ENCODE measurements at places on chromosomes 2 and 18.

GRCh38 chr2:9737053-9737875 lies 106.0 kb upstream of the TAF1B start:
- DNase-seq: peak; percentile 42

DNA sequence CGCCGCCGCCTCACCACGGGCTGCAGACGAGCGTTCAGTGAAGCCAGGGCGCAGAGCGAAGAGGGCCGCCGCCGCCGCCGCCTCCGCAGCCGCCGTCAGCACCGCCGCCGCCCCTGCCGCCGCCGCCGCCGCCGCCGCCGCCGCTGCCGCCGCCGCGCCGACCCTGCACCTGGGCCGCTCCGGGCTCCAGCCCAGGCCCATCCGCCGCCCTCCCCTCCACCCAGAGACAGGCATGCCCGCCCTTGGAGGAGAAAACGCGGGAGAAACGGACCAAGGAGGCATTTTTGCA lies 3.0 kb downstream of the POU3F3 start:
- no peak for DNase-seq

DNA sequence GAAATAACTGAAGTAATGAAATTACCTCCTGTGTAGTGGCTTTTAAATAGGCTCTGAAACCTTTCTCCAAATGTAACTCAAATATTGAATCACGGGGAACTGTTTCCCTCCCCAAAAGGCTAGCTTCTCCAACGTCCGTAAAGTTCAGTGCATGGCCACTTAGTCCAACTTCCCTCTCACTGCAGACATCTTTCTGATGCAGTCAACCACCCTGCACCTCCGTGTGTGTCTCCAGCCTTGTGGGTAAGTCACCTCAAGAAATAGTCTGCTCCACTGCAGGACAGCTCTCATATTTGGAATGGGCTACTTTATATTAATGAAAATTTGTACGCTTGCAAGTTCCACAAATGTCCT lies 152.5 kb upstream of the CYRIA start:
- no peak for DNase-seq

GRCh38 chr2:200065477-200065876 lies 110.1 kb downstream of the MAIP1 start:
- DNase-seq: no peak

- no peak for DNase-seq
Measured at GRCh38 chr18:12092398-12093229, 1.0 kb upstream of the ANKRD62 start.

GRCh38 chr2:238019962-238020361 lies 40.8 kb upstream of the SCLY start:
- DNase-seq: no peak

DNA sequence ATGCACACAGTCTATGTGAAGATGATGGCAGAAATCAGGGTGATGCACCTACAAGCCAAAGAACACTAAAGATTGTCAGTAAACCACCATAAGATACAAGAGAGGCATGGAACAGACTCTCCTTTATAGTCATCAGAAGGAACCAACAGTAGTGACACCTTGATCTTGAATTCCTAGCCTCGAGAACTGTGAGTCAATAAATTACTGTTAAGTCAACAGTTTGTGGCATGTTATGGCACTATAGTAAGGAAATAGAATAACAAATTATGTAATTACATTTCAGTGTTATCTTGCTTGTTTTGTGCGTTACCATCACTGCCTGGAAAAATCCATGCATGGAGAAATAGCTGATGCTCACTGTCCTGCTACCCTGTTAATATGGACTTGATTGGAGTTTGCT lies 110.2 kb upstream of the LRP1B start:
- DNase-seq: no peak

DNA sequence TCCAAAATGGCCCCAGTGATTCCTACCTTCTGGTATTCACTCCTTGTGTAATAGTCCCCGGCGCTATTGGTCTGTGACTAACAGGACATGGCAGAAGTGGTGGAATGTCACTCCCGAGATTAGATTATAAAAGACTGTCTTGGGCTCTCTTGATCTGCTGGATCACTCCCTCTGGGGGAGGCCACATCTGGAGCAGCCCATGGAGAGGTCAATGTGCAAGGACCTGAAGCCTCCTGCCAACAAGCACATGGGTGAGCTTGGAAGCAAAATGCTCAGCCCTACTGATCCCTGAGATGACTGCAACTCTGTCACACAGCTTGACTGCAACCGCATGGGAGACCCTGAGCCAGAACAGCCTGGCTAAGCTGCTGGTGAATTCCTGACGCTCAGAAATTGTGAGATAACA lies 94.3 kb upstream of the GLI2 start:
- peak; percentile 67 for DNase-seq

- DNase-seq: no peak
Measured at GRCh38 chr2:20583425-20583881, 67.4 kb downstream of the HS1BP3 start.

- no peak for DNase-seq
Measured at GRCh38 chr2:88131201-88131998, 3.5 kb upstream of the FABP1 start.

DNA sequence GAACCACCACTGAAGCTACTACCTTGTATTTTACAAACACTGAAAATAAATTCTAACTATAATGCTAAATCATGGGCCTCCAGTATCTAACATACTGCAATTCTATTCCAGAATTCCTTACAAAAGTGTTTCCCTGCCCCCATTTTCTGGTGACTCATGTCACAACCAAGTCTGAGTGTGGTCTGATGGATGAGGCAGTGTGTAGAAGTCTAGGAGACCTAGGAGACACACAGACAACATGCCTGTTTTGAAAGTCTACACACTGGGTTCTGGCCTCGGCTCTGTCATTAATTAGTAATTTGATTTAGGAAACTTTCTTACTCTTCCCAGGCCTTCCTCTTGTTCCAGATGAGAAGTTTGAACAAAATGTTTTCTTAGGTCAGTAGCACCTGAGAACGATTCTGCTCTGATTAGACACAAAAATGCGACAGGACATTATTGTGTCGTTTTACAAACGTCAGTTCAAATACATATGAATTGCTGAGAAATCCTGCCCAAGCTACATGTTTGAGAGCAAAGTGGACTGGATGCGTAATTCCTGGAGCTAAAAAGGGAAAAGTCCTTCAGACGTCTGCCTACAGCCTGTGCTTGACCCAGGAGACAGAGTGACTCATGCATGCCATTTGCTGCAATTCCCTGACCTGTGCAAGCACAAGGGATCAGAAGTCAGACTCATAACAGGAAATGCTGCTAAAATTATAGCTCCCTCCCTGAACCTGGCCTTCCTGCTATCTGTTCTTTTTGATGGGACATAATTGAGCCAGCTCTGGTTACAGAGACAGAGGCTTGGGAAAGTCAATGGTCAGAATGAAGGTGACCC lies 494.4 kb downstream of the SOX11 start:
- DNase-seq: peak; percentile 84

GRCh38 chr18:46042571-46043123 lies 29.4 kb downstream of the PSTPIP2 start:
- peak; percentile 54 for DNase-seq

- no peak for DNase-seq
Measured at GRCh38 chr2:105961599-105962146, 217.0 kb downstream of the NCK2 start.

- DNase-seq: no peak
Measured at GRCh38 chr18:57931038-57931437, 113.0 kb upstream of the NEDD4L start.

DNA sequence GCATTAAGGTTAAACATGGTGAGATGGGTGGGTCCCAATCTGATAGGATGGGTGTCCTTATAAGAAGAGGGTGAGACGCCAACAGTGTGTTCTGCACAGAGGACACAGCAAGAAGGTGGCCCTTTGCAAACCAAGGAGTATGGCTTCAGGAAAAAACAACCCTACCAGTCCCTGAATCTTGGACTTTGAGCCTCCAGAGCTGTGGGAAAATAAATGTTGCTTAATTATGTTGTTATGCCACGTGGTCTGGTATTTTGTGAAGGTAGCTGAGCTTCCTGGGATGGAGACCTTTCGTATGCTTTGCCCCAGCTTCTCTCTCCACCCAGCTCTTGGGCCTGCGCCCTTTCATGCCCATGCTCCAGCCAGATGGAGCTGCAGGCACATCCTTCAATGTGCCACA lies 114.2 kb upstream of the EPC2 start:
- DNase-seq: no peak

- peak; percentile 57 for DNase-seq
Measured at GRCh38 chr18:45670281-45670962, 53.6 kb upstream of the SLC14A1 start.

DNA sequence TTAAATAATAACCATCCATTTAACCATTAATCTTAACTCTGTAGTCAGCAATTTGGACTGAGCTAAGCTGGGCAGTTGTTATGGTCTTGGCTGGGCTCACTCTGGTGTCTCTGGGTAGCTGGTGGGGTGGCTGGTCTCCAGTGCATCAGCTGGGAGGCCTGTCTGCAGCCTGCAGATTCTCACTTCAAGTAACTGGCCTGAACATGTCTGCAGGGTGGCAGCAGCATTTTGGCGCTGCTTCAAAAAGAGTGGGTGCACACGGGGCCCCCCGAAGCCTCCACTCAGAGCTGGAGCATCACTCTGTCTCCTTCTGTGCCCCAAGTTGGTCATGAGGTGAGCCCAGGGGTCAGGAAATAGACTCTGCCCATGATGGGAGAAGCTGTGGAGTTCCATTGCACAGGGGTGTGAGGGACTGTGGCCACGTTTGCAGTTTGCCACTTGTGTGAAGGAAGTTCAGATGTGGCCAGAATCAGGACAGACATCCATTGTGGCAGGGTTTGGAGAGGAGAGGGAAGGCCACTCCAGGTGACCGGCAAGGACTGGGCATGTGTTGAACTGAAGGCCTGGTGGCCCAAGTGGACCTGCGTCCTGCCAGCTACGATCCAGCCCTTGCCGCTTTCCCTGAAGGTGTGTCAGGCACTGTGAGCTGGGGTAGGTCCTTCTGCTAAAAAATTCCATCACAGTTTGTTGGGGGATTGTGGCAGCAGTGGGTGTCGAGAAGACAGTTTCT lies 4.9 kb upstream of the ALLC start:
- no peak for DNase-seq

DNA sequence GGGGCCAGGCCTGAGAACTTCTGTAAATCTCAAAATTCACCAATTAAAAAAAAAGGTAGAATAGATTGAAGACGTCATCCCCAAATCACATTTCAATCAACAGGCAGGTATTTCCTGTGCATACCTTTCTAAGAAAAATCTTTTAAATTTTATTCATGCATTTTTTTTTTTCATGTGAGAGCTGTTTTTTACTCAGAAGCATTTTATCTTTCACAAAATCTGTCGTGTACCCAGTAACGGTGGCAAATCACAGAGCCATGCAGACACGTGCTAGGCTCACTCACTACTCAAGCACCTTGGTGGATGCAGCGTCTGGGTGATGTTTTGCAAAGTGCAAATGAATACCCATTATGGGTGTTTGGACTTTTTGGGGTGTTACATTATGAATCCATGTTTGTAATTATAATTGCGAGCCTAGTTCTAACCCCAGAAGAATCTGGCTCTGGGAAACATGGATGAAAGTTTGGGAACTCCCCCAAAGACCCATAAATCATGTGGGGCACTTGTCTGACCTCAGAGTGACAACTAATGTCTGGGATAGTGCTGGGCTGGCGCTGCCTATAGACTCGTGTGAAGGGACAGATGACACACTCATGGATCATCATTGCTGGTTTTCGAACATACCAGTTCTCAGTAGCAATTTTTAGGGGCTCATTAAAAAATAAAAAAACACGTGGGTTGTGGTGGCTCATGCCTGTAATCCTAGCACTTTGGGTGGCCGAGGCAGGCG lies 335.2 kb downstream of the LPIN1 start:
- DNase-seq: peak; percentile 87

- no peak for DNase-seq
Measured at GRCh38 chr18:25033747-25034471, 318.1 kb downstream of the ZNF521 start.

DNA sequence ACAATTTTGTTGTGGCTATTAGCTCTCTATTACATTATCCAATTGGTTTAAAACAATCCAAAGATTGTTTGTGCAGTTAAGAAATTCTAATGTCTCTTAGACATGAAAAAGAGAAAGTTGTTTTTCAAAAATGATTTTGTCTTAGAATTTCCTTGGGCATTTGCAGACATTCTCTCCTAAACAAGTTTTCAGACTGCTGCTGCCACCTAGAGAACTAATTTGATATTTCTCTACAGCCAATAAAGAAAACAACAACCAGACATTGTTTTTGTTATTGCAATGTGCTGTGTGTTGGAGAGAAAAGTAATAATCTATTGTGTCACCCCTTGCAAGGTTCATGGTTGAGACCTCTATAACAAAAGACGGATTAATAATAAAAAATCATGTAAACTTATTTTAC lies 119.0 kb upstream of the SYT4 start:
- DNase-seq: no peak

DNA sequence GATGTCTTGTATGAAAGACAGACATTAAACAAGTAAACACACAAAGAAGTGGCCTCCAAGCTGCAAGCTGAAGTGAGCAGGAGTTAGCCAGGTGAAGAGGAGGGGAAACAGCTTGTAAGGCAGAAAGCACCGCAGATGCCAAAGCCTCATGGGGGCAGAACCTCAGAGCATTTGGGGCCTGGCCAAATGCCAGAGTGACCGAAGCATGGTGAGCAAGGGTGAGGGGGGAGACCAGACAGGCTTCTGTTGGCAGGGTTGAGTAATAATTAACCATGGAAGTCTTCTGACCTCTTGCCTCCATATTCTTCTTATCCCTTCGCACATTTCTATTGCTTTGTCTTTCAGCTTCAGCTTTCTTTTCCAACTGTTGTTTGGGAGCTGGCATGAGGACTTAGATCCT lies 5.6 kb downstream of the QPCT start:
- no peak for DNase-seq

GRCh38 chr2:97654309-97654708 lies 8.4 kb downstream of the COX5B start:
- DNase-seq: no peak

DNA sequence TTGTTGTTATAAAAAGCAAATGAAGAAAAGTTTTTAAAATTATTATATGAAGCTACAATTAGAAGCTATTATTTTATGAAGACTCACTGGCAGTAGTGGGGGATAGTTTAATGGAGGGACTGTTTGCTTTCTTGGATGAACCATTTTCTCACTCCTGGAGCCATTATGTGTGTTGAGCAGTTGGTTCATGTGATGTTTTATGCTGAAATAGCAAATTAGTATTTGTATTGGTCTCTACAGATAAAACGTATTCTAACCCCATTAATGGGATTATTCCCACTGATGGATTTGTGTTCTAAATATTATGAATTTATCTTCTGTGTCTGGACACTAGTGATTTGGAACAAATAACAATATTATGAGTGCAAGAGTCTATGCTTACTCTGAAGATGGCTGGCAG lies 507.5 kb upstream of the FSHR start:
- no peak for DNase-seq

DNA sequence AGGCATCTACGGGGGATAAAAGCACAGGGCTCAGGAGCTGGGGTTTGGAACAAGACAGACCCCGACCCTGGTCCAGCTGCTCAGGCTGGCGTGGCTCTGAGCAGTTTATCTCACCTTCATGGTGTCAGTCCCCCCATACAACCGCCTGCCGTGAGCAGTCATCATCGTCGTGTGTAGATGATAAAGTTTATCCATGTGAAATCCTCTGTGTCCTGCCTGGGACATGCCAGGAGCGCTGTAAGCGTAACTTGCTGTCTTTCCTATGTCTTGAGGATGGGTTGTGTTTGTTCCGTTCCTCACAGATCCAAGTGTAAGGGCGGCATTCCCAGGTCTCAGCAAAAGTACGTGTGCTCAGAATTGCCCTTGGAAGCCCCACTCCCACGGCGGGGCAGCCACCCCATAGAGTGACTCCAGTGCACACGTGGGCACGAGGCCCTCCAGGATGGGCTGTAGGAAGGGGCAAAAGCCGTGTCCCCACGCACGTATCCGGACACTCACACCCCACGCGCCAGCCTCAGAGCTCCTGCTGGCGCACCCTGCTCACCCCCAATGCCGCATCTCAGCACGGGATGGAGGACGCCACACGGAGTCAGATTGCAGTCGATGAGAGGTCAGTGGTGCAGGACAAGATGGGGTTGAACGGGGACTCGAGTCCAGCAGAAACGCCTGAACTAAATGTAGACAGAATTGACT lies 50.9 kb downstream of the ADI1 start:
- DNase-seq: no peak
